Spleen (tissue), 13 donors: ENCODE measurements at places on chromosomes 7 and 10. TPM values are rescaled to one million over a fixed set of nuclear protein-coding genes. Genes with fewer than 3 reads are reported as not detected.

DNA sequence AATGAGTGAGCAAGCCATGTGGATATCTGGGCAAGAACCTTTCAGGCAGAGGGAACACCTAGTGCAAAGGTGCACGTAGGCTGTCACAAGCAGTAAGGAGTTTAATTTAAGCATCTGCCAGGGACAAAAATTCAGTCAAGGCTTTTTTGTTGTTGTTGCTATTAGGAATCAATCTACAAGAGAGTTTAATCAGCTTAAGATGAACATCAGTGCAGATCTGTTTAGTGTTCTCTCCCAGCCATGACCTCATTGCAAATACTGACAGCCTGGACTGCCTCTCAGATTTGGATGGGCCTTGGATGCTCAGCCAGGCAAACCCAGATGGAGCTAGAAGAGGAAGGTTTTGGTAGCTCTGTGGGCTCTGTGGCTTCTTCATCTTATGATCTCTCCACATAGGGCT lies 3.3 kb upstream of the GLCCI1 start:
- no peak for DNase-seq

- DNase-seq: no peak
These were observed 39.2 kb upstream of the FZD9 start for GRCh38 chr7:73394422-73394821.

AGFG2 gene
- 36.6 TPM for total RNA-seq

GRCh38 chr10:106757521-106757920 lies 407.0 kb downstream of the SORCS1 start:
- no peak for DNase-seq

- no peak for DNase-seq
These were observed 22.5 kb downstream of the HHEX start for GRCh38 chr10:92712016-92712889.

ZNF282 gene
- 21.1 TPM for total RNA-seq

ACTL6B gene
- not detected for total RNA-seq

- DNase-seq: no peak
These were observed 752 bp downstream of the DRGX start for GRCh38 chr10:49394933-49395740.

- no peak for DNase-seq
These were observed 32.7 kb downstream of the VWA2 start for GRCh38 chr10:114271779-114272167.

DNA sequence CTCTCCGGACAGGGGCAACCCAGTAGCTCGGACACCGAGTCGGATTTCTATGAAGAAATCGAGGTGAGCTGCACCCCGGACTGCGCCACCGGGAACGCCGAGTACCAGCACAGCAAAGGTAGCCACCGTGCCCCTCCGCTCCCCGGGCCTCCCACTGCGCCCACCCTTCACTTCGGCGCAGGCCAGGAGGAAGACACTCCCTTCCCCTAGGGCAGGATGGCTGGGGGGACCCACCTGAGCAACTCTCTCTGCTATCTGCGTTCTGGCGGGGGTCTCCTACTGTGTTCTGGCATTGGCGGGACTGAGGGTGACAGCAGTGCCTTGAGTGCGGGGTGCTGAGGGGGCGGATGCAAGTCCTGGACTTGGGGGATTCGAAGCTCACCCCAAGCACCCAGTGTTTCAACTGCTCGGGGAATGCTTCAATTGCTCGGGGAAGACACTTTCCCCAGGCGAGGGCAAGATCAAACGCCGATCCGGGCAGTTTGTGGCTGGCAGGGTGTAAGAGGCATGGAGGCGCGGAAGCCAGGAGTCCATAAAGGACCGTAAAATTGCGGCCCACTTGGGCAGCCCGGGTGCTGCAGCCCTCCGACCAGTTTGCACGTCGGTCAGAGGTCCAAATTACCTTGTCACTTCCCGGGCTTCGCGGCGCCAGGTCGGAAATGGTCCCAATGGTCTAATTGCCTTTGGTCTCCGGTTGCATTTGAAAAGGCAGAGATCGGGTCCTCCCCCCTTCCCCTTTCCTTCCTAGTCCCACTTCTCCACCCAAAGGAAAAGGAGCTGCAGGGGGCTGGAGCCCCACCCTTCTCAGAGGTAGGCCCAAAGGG lies 950 bp downstream of the EVX1 start:
- DNase-seq: no peak

GRCh38 chr10:25895856-25896255 lies 38.2 kb upstream of the MYO3A start:
- DNase-seq: no peak

DNA sequence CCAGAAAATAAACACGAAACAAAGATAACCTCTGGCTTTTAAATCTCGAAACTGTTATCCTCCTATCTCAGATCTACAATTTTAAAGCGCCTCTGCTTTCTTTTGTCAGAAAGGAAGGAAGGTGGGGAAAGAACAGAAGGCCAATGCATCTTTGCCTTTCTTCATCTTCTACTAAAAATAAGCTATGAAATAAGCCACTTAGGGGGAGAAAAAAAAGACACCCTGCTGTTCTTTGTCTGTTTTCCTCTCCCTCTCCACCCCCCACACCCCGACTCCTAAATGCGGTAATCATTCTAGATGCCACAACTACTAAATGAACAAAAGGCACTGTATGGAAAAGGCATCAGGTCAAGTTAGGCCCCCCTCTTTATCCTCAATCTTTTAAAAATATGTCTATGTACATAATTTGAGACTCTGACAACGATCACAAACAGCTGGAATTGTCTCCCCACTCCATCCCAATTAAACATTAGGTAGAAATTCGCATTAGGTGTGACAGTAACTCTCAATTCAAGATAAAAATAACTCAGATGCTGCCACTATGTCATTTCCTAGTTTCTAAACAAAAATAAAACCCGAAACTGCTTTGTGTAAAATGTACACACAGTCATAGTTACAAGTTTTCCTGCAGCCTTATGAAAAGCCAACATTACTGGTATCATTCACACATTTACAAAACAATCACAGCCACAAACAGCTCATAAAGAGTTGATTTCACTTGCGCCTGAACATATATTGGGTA lies 2.4 kb downstream of the UBE2H start:
- DNase-seq: no peak

- no peak for DNase-seq
These were observed 20.3 kb upstream of the ADGRA1 start for GRCh38 chr10:133067149-133068105.

FBXL13 gene
- total RNA-seq: 1.6 TPM

DNA sequence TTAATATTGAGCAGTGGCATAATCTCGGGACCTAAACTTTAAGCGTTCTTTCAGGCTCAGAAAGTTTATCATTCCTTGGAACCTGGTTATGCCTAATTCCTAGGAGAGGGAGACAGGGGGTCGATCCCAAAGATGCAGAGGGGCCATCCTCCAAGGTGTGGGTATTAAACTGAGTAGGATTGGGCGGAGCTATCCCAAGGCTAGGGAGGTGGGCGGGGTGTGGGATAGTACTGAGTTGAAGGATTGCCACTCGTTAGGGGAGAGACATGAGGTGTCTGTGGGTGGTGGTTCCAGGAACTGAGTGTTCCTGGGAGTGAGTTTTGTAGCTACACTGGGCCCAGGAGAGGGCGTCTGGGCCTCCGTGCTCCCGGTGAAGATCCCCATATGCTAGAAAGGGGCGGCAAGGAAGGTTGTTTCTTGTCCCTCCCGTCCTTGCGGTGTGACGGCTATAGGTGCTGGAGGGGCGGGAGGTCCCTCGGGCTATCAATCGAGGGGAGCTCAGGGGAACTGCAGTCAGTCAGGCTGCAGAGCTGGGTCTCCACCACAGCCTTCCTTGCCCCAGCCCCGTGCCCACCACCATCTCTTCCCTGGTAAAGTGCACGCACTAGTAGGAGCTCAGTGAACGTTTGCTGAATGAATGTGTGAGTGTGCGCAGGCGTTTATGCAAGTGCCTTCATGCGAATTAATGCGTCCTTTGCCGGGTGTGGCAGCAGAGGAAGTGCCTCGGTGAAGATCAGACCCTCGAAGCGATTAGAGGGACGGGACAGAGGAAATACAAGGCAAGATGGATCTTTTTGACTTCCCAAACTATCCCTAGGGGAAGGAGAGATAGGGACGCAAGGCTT lies 3.0 kb upstream of the HMX2 start:
- DNase-seq: no peak

NEUROG3 gene
- not detected for total RNA-seq

SPAM1 gene
- not detected for total RNA-seq

DNA sequence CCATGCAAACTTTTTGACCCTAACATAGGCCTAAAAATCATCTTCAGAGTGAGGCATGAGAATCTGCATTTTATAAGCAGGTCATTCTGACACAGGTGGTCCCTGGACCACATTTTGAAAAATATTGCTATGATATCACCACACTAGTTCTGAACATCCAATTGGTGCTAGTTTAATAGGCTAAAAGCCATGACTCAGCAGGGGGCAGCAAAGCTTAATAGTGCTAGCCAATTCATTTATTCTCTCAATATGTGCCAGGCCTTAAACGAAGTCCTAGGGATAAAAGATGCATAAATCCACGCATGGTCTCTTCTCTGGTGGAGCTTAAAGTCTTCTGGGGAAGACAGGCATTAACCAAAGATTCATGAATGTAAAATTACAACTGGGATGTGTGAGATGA lies 10.2 kb upstream of the SLC25A28 start:
- no peak for DNase-seq

DNA sequence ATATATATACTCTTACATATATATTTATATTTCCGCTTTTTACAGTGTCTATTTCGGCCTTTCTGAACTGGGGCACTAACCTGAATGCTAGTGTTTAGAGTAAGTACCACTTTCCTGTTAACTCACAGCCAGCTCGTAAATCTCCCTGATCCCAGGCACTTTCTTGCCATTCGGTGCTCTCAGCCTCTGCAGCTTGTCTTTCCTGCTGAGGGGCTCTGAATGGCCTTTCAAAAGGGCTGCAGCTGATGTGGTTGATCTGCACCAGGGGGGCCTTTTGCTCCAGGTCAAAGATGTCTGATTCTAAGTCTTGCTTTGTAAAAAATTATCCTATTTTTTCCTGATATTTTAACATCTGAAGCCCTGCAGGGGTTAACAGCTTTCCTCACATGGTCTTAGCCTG lies 25.5 kb upstream of the HPS1 start:
- no peak for DNase-seq

- no peak for DNase-seq
These were observed 94.1 kb downstream of the SORCS3 start for GRCh38 chr10:104735036-104735756.

DNA sequence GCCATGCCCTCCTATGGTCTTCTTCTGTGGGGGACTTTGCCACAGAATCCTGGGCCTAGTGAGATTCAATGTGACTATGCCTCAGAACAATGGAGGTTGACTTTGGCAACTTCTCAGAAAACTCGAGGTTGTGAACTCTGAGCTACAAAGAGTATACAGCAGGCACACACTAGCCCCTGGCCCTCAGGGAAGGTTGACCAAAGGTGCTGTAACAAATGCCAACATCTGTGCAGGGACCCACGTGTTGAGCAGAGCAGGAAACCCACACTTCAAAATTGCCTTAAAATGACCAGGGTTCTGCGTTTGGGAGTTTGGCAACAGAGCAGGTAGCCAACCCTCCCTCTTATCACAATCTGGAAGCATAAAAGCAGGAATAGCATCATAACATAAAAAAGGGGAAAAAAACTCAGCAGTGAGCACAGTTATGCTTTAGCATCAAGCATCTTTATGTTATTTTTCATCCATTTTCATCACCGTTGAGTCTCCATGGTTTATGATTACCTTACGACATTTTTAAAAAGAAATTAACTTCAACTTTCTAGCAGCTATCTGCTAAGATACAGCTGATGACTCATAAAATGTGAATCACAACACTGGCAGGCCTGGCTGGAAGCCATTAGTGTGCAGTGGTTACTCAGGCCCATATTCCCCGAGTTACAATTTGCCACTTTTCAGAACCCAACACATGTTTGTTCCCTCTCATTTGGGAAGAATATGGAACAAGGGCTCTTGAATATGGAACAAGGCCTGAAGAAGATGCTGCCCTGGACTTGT lies 11.1 kb downstream of the PRLHR start:
- DNase-seq: no peak

- no peak for DNase-seq
These were observed 3.1 kb downstream of the WDR91 start for GRCh38 chr7:135208102-135208793.

ABCB4 gene
- total RNA-seq: 27.4 TPM

TMEM236 gene
- total RNA-seq: 1.9 TPM

NRAP gene
- total RNA-seq: not detected

- DNase-seq: no peak
These were observed 28.8 kb upstream of the NMT2 start for GRCh38 chr10:15197276-15197675.

DNA sequence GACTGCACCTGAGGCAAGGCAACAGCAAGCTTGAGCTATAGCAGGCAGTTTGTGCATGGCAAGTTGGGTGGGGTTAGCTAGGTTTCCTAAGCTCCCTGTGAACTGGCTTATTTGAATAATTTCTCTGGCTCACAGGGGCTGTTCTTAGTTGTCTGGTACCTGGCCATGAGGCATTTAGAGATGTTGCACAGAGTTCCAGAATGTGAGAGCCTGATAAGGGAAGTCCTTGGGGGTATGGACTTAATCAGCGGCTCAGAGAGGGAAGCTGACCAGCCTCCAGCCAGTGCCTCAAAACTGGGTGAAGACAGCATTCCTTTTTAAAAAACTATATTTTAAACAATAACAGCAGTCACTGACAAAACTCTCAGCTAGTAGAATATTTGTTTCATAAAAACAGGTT lies 307.4 kb downstream of the FZD1 start:
- DNase-seq: no peak

DNA sequence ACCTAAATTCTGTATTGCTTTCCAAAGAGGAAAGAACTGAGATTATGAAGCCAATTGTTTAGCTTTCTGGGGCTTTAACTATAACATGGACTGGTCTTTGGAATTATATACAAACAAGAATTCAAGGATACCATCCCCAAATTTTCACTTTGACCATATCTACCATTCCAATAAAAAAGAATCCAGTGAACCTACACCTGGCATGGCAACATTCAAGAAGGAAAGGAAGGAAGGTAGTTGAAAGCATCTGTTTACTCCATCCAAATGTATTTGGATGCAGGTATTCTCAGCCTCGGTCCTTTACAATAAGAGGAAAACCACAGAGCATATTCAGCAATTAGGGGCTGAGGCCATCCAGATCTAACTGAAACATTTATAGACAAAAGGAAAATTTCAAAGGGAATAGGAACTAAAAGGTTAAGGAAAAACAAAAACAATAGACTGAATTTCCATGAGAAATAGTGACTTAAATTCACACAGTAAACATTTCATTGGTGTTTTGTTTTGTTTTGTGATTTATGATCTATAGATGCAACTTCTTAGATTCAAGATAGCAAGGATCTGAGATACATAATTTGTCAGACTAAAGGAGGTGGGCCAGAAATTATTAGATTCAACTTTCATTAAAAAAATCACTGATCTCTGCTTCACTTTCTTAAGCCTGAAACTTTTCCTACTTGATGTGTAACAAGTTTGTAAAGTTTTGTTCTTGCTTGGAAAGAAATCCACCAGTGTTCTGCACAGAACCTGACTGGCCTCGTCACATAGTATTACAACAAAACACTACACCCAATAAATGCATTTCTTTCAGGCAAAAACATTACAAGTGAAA lies 12.7 kb downstream of the SKIDA1 start:
- no peak for DNase-seq

CYP3A7 gene
- total RNA-seq: not detected

TMEM273 gene
- total RNA-seq: 36.0 TPM
